ENCODE measurements at places on chromosomes 1 and 21.
A peak's percentile ranks its signal among the peaks of the same experiment; 100 is the strongest.

GRCh38 chr21:45129189-45129923, 55.0 kb downstream of the ADARB1 start:
- no peaks in the 10 kb centered on the region for H3K27me3 ChIP-seq
- peaks cover 65% of the 10 kb centered on the region for H3K4me1 ChIP-seq
- H3K4me3 ChIP-seq: peak overlapping the region; percentile 25
- H3K36me3 ChIP-seq: no peaks in the 10 kb centered on the region

DNA sequence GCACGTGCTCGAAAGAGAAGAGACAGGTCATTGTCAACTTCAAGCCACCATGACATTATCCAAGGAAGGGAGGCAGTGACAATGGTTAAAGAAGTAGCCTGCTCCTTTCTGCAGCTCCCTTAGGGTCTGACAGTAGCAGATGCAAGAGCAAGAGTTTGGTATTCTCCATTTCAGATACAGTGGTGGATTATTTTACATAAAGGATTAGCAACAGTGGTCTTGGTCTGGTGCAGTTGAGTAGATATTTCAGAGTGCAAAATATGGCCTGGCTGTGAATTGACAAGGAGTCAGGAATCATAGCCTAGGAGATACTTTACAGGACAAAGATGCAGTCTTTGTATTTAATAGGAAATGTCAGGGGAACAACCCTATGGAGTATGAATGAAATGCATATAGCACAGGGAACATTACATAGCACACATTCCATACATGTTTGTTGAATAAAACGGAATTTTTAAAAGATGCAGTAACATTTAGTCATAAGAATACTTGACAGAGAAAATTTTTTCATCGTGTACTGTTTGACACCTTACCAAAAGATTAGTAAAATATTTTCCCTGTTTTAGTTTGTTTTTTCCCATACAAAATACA, 41.8 kb downstream of the CHRM3 start:
- H3K27me3 ChIP-seq: no peaks in the 10 kb centered on the region
- H3K27ac ChIP-seq: no peak overlapping the region
- no peaks in the 10 kb centered on the region for H3K36me3 ChIP-seq
- no peak for DNase-seq
- H3K4me3 ChIP-seq: no peak overlapping the region

DNA sequence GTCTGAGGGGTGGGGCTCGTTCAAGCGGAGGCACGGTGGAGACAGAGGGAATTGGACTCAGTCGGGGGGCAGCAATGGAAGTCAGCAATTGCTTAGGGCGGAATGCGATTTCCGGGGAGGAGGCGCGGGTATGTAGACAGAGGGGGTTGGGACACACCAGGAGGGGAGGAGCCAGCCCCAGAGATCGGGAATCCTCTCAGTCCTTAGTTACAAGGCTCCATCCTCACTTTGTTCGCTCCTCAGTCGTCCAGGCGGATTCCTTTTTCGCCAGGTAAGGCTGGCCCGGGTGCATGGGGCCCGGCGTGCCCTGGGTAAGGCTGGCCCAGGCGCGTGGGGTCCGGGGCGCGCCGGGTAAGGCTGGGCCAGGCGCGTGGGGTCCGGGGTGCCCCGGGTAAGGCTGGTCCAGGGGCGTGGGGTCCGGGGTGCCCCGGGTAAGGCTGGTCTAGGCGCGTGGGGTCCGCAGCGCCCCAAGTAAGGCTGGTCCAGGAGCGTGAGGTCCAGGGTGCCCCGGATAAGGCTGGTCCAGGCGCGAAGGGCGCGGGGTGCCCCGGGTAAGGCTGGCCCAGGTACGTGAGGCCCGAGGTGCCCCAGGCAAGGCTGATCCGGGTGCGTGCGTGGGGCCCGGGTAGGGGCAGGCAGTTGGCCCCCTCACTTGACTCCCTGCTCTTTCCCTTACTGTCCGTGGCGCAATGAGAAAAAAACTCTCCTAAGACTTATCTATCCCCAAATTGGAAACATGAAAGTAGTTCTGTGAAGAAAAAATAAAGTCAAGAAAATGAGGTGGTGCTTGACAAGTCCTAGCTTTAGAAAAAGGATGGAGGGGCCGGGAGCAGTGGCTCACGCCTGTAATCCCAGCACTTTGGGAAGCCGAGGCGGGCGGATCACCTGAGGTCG, at the start of gene L1TD1:
L1TD1 (plus strand) TSS at position 199 of the 894 bp plus-strand sequence. CDS start 11,780 bp downstream, outside the sequence.
- no peaks in the 10 kb centered on the region for H3K4me1 ChIP-seq
- H3K4me3 ChIP-seq: peak within 1 kb of the TSS; percentile 15
- peaks cover 30% of the 10 kb centered on the region for H3K27me3 ChIP-seq

DNA sequence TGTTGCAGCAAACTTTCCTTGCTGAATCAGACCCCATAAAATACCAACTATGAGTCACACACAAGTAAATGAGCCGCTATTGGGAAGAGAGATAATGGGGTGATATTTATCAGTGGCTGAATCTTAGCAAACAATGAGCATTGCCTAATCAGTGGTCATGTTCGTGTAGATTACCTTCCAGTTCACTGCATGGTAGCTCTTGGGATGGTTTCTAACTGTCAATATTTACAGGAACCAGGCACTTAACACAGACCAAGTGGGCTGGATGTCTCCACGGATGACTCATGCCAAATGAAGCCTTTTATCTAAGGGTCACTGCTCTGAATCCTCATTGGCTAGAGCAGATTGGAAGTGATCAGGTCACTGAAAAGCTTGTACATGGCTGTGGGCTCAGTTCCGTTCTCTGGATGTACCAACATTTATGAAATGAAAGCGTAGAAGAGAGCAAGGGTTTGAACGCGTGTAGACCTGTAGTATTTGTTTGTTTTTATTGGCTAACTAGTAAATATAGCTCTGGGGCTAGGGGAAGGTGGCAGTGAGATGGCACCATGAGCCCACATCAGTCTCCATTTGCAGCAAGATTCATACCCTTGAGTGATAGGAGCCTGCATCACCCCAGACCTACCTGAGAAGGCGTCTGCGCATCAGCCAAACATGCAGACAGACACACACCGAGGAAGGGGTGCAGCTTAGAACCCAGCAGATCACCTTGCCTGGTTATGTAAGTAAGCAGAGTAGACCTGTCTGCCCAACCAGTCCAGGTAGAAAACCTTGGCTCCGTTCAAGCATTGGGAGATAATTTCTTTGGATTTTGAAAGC, 153.3 kb downstream of the TOMM20 start:
- H3K27ac ChIP-seq: peak overlapping the region; percentile 30
- no peak overlapping the region for H3K4me3 ChIP-seq

- peak overlapping the region; percentile 84 for H3K27ac ChIP-seq
- DNase-seq: no peak
- H3K4me1 ChIP-seq: peaks cover 23% of the 10 kb centered on the region
- H3K27me3 ChIP-seq: no peaks in the 10 kb centered on the region
- H3K36me3 ChIP-seq: no peaks in the 10 kb centered on the region
- no peak overlapping the region for H3K4me3 ChIP-seq
Observed at GRCh38 chr1:55230659-55231058, 15.5 kb upstream of the USP24 start.

Measured in psoas muscle (tissue), 8 donors.